ENCODE measurements at places on chromosomes 6 and 20. TPM values are rescaled to one million over a fixed set of nuclear protein-coding genes. Genes with fewer than 3 reads are reported as not detected.

DNA sequence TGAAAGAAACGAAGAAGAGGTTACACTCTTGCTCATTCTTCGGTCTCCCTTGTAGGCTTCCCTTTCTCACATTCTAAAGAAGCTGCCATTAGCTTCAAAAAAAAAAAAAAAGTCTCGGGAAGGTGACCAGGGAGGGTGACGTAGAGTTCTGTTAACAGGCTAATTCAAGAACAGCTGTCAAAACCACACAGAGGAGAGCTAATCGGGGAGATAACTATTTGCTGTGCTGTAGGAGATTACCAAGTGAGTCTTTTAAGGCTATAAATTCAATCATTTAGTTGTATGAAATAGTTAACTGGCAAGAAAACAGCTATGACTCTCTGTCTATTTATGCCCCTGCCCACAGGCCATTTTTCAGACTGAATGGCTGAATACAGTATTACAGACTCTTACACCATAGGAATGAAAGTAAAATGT, 256.8 kb downstream of the SYNE1 start:
- DNase-seq = peak; percentile 88

Gene BPIFB2
- not detected for total RNA-seq

DNA sequence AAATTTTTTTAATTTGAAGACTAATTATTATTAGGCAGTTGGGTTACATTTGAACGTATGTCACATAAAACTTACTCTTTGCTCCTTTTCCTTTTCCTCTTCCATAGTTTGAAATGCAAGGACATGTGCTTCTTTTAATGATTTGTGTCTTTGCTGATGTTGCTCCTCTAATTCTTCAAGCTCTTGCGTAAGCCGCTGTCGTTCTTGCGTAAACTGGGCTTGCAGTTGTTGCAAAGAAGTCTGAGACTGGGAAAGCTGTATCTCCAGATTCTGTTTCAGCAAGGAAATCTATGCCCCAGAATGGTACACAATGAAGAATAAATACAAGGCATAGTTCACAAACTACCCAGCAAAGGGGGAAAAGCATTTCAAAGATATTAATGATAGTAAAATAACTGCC, 45.1 kb upstream of the MCM9 start:
- DNase-seq = no peak

DNA sequence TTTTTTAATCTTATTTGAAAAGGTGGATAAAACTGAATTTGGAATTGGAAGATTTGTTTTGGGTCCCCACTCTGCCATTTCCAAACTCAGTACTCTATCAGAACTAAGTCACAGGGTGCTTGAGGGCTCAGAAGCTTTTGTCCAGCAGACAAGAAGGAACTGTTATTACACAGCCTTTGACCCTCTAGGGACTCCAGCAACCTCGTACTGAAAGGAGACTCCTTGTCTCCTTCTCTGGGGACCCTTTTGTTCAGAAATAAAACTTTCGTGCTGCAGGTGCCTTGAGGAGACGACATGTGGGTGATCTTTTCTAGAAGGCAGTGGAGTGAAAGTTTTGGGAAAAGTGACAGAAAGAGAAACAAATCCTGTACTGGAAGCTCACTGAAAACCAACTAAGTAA, 7.4 kb upstream of the POLR1H start:
- DNase-seq = no peak

DNA sequence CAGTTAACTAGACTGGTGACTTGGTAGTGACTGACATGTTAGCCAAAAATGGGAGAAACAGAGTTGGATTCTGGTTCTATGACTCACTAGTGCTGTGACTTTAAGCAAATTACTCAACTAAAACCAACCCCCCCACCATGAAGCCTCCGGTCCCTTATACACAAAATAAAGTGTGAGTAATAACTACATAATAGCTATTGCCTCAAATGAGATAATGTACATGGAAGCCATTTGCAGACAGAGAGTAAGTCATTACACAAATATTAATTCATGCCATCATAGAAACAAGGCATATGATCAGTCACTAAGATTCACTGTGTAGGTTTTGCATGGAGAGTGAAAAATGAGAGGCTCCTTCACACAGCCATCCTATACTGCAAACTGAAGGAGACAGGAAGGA, 111.9 kb downstream of the HIVEP2 start:
- DNase-seq = peak; percentile 83

Gene ARFRP1
- 46.1 TPM for total RNA-seq

Gene NKX2-4
- not detected for total RNA-seq

DNA sequence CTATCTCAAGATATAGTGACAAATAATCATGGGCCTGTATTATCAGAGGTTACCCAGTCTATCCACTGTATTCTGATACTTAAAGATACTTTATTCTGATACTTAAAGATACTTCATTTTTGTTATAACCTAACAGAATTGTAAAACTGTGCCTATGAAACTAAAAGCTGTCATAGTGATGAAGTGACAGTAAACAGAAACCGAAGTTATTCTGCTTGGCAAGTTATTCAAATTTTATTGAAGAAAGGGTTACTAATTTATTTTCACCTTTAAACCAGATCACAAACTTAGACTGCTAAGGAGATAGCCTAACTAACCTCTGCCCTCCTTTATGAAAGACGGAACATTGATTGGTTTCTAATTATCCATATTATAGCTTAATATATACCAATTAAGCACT, 604.6 kb upstream of the IMPG1 start:
- no peak for DNase-seq

- DNase-seq = no peak
Observed at GRCh38 chr20:37245216-37246150, 16.1 kb downstream of the GHRH start.

DNA sequence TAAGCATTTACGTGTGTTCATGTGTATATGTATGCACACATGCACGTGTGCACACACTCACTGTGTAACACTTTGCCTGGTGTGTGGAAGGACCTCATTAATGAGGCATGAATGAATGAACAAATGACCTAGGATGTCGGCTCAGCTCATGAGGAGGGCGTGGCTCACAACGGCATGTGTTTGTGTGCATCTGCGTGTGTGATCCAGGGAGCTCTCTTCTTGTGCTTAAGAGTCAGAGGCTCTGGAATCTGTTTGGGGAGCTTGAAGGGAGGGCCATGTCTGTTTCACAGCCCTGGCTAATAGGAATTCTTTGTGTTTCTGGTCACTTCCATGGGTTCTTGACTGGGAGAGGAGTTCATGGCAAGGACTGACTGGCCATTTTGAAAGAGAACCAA, 32.7 kb downstream of the TOX2 start:
- DNase-seq = no peak

Data from cardiac muscle cell (in vitro differentiated cells and primary cell).